GF-D8 (cell line): ENCODE measurements at places on chromosomes 12 and 14.

GRCh38 chr12:4303750-4304149 is 17.3 kb upstream of the TIGAR start:
- DNase-seq, result no peak

DNA sequence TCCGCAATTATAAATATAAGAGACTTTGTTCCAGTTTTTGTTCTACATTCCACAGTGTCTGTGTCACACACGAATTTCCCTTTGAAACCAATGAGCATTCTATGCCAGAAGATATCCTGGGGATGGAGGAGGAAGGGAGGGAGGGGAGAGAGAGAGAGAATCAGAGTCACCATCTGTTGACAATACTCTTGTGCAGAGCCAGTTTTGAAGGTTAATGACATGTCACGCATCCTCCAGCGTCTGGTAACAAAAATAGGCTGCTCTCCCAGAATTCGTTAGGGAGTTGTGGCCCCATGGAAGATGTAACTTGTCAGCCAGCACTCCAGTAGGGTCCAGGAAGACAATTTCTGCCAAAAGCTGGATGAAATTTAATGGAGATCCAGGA is 213.5 kb upstream of the KRR1 start:
- no peak for DNase-seq

DNA sequence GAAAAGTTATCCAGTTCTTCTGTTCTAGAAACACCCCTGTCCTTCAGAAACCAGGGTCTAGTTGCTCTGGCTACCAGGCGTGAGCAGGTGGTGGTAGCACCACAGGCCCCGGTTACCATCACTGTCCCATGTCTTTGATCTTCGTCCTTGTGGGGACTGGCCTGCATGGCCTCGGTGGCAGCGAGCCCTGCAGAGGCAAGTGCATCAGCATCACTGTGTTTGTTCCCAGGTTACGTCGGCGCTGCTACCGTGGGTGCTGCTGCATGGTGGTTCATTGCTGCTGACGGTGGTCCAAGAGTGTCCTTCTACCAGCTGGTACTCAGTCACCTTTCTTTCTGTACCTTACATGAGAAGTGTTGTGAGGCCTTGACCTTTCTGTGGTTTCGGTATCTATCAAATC is 58.9 kb downstream of the ANAPC7 start:
- DNase-seq, result no peak

DNA sequence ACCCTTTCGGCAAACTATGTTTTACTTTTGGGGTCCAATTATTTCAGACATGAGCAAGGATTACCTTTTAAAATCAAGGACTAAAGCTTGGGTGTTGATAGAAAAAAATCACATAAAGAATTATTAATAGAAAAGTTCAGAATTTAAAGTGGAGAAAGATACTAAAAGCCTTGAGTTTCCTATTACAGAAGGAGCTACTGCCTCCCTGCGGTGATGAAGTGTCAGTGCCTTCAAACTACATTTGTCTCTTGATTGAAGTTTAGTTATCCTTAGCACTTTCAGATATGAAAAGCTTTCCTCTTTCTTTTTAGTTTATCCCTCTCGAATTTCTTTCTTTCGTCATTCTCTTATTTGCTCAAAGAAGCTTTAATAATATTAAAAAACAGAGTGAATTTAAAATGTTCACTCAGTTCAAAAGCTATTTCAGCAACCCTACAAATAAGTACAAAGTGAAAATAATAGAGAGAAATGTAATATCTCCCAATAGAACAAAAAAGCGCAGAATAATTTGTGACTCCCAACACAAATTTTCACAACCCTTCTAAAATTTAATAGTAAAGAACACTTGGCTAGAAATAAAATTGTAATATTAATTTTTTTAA is 87.6 kb downstream of the SEC23A start:
- peak; percentile 43 for DNase-seq

DNA sequence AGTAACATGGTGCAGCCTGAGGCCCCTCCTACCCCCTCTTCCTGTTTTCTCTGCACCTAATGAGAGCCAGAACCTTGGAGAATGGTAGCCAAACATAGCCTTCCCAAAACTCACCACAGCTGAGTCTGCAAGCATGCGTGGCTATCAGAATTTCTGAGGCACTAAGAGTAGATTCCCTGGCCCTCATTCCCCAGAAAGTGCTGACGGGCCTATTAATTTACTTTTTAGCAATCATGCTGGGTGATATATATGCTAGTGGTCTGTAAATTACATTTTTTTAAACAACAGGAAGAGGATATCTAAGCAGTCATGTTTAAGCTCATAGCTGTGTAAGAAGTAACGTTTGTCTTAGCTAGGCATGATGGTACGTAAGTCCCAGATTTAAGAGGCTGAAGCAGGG is 30.4 kb downstream of the KANSL2 start:
- no peak for DNase-seq

DNA sequence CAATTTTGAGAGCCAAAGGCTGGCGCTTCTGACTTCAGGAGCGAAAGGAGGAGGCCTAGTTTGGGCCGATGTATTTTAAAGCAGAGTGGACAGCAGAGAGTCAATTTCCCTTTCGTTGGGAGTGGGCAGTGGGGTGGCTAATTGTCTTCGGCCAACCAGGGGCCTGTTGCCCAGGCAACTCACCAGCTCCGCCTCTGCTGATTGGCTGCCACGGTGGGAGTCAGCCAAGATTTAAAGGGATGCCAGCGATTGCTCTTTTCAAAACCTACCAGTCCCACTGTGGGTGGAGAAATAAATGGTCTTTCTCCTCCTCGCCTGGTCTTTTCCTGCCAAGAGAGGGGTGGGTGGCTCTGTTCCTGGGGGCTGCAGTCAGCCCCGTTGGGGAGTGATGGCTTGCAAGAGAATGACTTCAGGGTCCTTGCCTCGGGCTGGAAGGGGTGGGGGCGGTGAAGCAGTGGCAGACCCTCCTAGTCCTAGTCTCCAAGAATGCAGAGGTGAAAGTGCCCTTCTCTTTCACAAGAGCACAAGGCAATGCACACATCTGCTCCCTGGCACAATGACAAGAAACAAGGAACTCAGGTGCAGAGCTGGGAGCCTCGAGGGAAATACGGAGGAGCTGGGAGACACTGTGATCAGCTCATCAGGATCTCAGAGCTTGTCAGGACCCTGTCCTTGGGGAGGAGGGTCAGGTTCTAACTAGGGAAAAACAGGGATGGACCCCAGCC is 37.7 kb downstream of the RASAL1 start:
- no peak for DNase-seq
